ENCODE measurements at places on chromosomes 2 and 18.

- no peak for DNase-seq
Observed at GRCh38 chr2:168114040-168114439, 133.4 kb downstream of the STK39 start.

GRCh38 chr18:35038029-35038428, 3.2 kb upstream of the MAPRE2 start:
- DNase-seq: no peak

- no peak for DNase-seq
Observed at GRCh38 chr18:9449600-9450414, 25.5 kb upstream of the RALBP1 start.

- no peak for DNase-seq
Observed at GRCh38 chr18:76670564-76671288, 151.6 kb upstream of the ZNF236 start.

GRCh38 chr2:174711206-174711605, 53.1 kb downstream of the CHRNA1 start:
- DNase-seq: no peak

DNA sequence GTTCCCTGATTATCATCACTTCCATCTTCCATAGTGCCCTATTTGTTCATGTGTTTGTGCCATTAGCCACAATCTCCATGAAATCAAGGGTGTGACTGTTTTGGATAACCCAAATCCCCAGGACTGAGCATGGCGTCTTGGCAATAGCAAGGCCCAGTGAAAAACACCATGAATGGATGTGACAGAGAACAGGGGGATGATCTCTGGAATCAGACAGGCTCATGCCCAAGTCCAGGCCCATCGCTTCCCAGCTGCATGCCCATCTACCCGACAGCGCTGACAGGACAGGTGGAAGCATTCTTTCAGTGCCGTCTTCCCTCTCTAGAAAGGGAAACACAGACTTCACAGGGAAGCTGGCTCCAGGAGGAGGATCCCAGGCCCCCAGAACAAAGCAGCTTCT, 50.0 kb downstream of the HDLBP start:
- DNase-seq: no peak

DNA sequence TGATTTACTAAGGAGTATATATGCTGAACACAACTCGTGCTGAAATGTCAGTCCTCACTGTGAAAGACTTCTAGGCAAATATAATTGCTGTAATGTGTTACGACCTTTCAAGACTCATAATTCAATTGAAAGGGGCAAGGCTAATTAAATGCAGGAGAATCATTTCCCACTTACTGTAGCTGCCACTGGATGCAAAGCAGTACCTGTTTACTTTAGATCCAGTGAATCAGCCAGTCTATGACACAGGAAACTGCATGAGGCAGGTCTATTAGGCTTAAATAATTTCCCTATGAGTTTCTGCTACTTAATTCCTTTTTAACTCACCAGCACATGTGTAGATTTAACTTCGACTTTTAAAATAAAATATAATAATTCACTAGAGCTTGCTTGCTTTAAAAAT, 125.6 kb downstream of the CTNNA2 start:
- DNase-seq: no peak

DNA sequence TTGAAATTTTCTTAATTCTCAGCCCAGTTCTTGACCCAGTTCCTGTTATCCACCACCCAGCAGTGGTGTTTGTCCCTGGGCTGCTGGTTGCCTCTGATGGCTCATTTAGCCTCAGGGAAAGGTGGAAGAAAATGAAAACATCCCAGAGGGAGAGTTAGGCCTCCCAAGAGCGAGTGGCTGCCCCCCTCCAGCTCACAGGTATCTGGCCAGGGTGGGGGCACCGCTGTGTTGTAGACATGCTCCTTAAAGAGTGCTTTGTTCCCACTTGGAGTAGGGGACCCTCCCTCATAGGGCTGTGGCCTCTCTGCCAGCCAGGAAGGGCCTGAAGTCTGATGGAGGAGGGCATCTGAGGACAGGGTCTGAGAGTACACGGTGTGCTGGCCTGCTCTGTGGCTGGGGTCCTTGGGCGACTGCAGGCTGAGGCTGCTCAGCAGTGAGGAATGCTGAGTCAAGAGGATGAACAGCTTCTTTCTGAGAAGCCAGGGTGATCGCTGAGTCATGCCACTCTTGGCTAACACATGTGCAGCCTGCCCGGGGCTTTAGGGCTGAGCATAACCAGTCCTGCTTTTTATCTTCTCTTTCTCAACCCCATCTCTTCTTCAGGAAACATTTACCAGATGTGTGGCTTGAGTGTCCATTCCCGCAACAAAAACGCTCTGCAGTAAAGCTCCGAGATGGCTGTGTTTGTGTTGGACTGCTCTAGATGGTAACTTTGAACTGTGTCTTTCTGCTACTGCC, 72.3 kb downstream of the IL1R2 start:
- DNase-seq: peak; percentile 31

All from occipital lobe (tissue), 3 donors.